NCI-H187 treated with DMSO at 0.1 percent for 48 hours (cell line): ENCODE measurements at places on chromosomes 12 and 14.

- DNase-seq = no peak
Measured at GRCh38 chr12:93000026-93000425, 70.9 kb upstream of the EEA1 start.

DNA sequence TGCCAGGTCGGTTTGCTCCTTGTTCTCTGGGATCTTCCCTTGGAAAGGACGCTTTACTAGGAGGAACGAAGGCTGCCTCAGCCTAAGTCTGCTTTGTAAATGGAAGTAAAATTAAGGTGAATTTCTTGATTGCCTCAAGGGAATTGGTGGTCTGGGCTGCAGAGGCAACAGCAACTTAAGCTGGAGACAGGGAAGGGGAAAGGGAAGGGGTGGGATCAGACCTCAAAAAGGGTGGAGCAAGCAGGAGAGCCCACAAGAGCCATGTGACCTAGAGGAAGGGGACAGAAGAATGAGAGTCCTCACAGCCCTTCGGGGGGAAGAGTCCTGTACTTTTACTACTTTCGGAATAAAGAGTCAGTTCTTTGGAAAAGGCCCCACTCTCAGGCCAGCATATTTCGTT lies 147.9 kb downstream of the PPM1H start:
- no peak for DNase-seq

DNA sequence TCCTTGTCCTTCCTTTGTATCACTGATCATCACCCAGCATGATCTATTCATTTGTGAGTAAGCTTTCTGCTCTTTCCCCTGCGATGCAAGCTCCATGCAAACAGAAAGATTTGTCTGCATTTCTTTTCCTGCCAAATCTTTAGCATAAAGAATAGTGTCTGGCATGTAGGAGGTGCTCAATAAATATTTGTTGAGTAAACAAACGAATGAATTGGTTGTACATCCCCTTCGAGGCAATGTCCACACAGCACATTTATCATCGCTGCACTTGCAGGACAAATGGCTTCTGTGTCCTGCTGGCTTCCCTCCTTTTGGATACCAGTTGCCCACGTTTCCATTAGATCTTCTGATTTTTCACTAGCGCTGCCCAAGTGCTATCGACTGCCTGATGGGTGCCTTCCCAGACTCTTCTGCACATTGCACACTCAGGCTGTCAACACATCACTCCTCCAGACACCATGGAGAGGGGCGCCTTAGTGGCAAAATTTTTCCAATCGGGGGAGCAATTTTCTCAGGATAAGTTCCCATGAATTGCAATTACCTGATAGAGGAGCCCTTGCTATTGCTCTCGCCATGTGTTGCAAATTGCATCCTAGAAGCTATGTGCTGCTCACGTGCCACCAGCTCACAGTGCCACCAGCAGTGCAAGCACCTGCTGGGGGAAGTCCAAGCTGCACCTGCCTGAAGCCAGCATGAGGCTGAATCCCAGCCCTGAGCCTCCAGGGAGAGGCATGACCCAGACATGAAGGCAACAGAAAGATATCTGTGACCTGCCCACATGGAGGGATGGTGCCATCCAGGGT lies 206.6 kb downstream of the KIF26A start:
- DNase-seq = no peak

DNA sequence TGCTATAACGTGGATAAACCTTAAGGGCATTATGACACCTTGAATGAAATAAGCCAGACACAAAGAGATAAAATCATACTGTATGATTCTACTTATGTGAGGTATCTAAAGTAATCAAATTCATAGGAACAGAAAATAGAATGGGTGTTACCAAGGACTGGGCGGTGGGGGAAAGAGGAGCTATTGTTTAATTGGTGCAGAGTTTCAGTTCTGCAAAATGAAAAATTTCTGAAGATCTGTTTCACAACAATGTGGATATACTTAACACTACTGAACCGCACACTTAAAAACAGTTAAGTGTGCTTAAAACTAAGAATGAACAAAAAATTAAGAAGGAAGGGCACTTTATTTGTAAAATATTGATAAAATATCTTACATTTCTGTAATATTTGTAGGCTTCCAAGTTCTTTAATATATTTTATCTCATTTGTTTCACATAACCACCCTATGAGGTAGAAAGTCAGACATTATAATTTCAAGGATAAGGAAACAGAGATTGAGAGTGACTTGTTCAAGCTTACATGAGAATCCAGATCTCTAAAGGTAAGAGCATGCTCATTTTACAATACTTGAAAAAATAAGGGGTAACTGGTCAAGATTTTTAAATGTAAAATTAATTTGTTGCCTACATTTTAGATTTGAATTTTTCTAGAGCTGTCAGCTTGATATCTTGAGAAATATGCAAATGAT lies 14.9 kb downstream of the LTA4H start:
- DNase-seq = no peak
